ENCODE measurements at places on chromosomes 16 and 17. TPM values are rescaled to one million over a fixed set of nuclear protein-coding genes. Genes with fewer than 3 reads are reported as not detected.

The ITGAX gene
- 0.53 TPM for polyA plus RNA-seq

The TPSD1 gene
- polyA plus RNA-seq: not detected

The CDC42EP4 gene
- polyA plus RNA-seq: 41.5 TPM

The TVP23B gene
- 49.0 TPM for polyA plus RNA-seq

The CEP20 gene
- polyA plus RNA-seq: 37.2 TPM

The TBX21 gene
- 0.13 TPM for polyA plus RNA-seq

The WNT9B gene
- 9.4 TPM for polyA plus RNA-seq

The MYH3 gene
- 2.9 TPM for polyA plus RNA-seq

The SMIM36 gene
- polyA plus RNA-seq: 0.06 TPM

The C17orf50 gene
- not detected for polyA plus RNA-seq

The CARD14 gene
- 0.57 TPM for polyA plus RNA-seq

The ERBB2 gene
- 185 TPM for polyA plus RNA-seq

The MT1H gene
- 23.4 TPM for polyA plus RNA-seq

The ESRP2 gene
- polyA plus RNA-seq: 26.1 TPM

The CDK12 gene
- 48.3 TPM for polyA plus RNA-seq

The LHX1 gene
- polyA plus RNA-seq: 80.9 TPM

The GAS2L2 gene
- not detected for polyA plus RNA-seq

The KRT36 gene
- not detected for polyA plus RNA-seq

The CNGB1 gene
- polyA plus RNA-seq: 0.07 TPM

The PYY gene
- polyA plus RNA-seq: 0.26 TPM

The HLF gene
- 5.6 TPM for polyA plus RNA-seq

The C16orf46 gene
- polyA plus RNA-seq: 1.5 TPM

The IL21R gene
- polyA plus RNA-seq: 0.22 TPM

The HOXB7 gene
- polyA plus RNA-seq: 50.2 TPM

The MYH2 gene
- polyA plus RNA-seq: 0.03 TPM

The SLC5A10 gene
- polyA plus RNA-seq: 0.18 TPM

Data from right renal cortex interstitium (tissue), 3 donors.